Frontal cortex (tissue), 4 donors: ENCODE measurements at places on chromosomes 11 and 22. TPM values are rescaled to one million over a fixed set of nuclear protein-coding genes. Genes with fewer than 3 reads are reported as not detected.

Gene GLYATL1B
- total RNA-seq = not detected

Gene MMP8
- not detected for total RNA-seq

Gene FREY1
- 1.2 TPM for total RNA-seq

Gene KCNC1
- total RNA-seq = 5.3 TPM

Gene PGA5
- total RNA-seq = 0.82 TPM

Gene C11orf86
- not detected for total RNA-seq

Gene TIRAP
- 2.0 TPM for total RNA-seq

Gene OR6T1
- not detected for total RNA-seq

Gene PTPRCAP
- not detected for total RNA-seq

Gene PRR33
- total RNA-seq = not detected

Gene NCF4
- total RNA-seq = 2.0 TPM

Gene CASP5
- not detected for total RNA-seq

Gene KCNQ1
- total RNA-seq = under 0.01 TPM

Gene SAA4
- not detected for total RNA-seq
